A549 treated with GW870086 at 1 μM for 4 hours (cell line): ENCODE measurements at places on chromosomes 6 and 20. TPM values are rescaled to one million over a fixed set of nuclear protein-coding genes. Genes with fewer than 3 reads are reported as not detected.

Gene TMEM244
- total RNA-seq = not detected in 5 replicates

Gene TFAP2A
- total RNA-seq = 10.8 to 16.7 TPM (median 11.9 TPM) in 5 replicates

Gene BIRC7
- 1.4 to 3.3 TPM (median 2.3 TPM) in 5 replicates for total RNA-seq

Gene HAO1
- total RNA-seq = not detected in 5 replicates

Gene MAN1A1
- total RNA-seq = 0.03 to 0.07 TPM (median 0.05 TPM) in 4 of 5 replicates, not detected in the other

Gene EYA2
- total RNA-seq = 1.7 to 2.7 TPM (median 2.4 TPM) in 5 replicates

Gene WFDC10B
- total RNA-seq = not detected in 5 replicates

Gene FRK
- total RNA-seq = 1.5 to 2.4 TPM (median 2.3 TPM) in 5 replicates

Gene DZANK1
- total RNA-seq = 2.7 to 3.0 TPM (median 2.9 TPM) in 5 replicates

Gene ZBTB46
- 0.66 to 0.86 TPM (median 0.78 TPM) in 5 replicates for total RNA-seq

Gene SMOC2
- not detected in 5 replicates for total RNA-seq

Gene C6orf118
- total RNA-seq = 0.15 to 0.46 TPM (median 0.22 TPM) in 5 replicates

Gene TRIM10
- not detected in 5 replicates for total RNA-seq

Gene COL19A1
- not detected in 5 replicates for total RNA-seq

Gene FAXC
- 6.1 to 7.4 TPM (median 6.8 TPM) in 5 replicates for total RNA-seq

Gene MROH8
- 0.45 to 1.7 TPM (median 1.0 TPM) in 5 replicates for total RNA-seq
